Activated CD8-positive, alpha-beta memory T cell treated with anti-CD3 and anti-CD28 coated beads, Interleukin-2, amount 50 U/mL, for 4 hours (primary cell): ENCODE measurements at places on chromosomes 7 and 10.

DNA sequence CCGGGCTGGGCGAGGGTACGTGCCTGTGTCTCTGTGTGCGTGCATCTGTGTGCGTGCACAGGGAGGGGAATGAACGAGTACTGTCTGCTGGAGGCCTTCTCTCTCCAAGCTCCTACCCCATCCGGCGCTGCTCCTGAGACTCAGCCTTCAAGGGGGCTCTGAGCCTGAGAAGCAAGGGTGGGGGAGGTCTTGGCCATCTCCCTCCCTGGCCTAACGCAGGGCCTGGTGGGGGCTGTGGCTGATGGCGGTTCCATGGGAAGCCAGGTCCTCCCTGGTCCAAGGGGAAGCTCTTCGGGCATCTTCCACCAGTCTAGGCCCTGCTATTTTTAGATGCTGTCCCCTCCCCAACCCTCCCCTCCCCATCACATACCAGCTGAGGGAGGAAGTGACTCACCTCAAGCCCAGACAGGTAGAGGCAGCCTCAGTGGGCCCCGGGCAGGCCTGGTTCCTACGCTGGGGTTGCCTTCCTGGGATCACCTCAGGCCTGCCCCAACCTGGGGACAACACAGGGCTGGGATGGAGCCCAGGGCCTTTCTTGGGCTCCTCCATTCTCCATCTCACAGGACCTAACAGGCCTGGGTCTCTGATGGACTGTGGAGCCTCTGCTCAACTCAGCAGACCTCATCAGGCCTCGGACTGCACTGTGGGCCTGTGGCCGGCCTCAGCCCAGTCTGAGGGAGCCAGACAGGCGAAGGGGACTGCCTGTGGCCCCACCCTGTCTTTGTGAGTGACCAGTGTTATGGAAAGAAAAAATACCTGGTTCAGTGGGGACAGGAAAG, 32.2 kb downstream of the DNAJB12 start:
- DNase-seq = peak; percentile 67

GRCh38 chr10:90293616-90294015, 564.2 kb downstream of the HTR7 start:
- no peak for DNase-seq

GRCh38 chr7:110407706-110408105, 683.2 kb upstream of the LRRN3 start:
- DNase-seq = no peak

- no peak for DNase-seq
These were observed 302.3 kb upstream of the AUTS2 start for GRCh38 chr7:69295977-69296376.

- DNase-seq = no peak
These were observed 190.0 kb downstream of the ZMYND11 start for GRCh38 chr10:325282-325681.

- no peak for DNase-seq
These were observed 57.5 kb downstream of the AGMO start for GRCh38 chr7:15504351-15504750.

DNA sequence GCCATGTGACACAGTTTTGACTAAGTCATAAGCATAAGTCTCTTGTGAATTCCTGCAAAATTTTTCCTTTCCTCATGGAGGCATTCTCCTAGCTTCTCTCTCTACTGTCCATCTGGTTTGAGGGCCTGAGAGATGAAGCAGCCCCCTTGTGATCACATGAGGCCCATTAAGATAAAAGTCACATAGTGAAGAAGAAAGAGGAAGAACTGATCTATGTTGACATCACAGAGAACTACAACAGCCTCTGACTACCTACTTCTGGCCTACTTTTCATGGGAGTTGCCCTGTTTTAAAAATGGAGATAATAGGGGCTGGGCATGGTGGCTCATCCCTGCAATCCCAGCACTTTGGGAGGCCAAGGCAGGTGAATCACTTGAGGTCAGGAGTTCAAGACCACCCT, 50.4 kb downstream of the TFEC start:
- DNase-seq = no peak

DNA sequence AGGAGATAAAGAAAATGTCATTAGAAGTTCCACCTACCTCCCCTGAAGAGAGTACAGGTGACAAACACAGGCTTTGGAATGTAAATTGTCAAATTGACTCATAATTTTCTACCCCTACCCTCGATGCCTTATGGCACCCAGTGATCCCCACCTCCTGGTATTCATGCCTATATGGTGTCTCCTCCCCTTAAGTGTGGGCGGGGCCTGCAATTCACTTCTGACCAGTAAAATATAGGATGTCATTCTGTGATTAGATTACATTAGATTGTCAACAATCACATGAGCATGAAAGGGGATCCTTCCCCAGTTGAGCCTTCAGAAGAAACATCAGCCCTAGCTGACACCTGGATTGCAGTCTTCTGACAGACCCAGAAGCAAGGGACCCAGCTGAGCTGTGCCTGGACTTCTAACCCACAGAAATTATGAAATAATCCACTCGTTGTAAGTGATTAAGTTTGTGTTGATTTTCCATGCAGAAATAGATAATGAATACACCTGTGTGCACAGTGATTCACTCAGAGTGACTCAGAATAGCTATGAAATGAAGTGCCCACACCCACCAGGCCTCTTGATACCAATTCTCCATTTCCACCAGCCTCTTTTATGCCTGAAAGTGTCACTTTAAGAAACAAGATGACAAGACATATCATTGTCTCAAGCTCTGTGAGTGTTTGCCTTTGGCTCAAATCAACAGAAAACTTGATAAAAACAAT, 8.5 kb upstream of the SLC39A12 start:
- DNase-seq = no peak
